ENCODE measurements at places on chromosomes 7 and 10.
A peak's percentile ranks its signal among the peaks of the same experiment; 100 is the strongest.

GRCh38 chr10:95741807-95742467 lies 14.0 kb upstream of the ENTPD1 start:
- DNase-seq: no peak

DNA sequence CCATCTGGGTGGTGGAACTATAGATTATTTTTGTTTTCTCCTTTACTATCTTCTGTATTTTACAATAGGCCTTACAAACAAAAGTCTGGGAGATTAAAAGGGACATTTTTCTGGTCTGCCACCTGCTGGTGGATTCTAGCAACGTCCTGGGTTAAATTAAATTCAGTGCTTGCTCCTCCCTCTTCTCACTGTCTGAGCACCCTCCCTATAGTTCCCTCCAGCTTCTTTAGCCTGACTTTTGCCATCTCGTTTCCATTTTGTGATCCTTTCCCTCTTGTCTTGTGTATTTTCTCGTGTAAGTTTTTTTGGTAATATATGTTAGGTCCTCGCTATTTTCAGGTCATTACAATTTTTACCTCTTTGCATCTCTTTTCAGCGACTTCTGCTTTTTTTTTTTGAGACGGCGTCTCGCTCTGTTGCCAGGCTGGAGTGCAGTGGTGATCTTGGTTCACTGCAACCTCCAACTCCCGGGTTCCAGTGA lies 16.1 kb downstream of the ANKRD16 start:
- peak; percentile 66 for DNase-seq

- DNase-seq: no peak
Observed at GRCh38 chr7:148921806-148922205, 37.7 kb upstream of the EZH2 start.

- DNase-seq: no peak
Observed at GRCh38 chr10:80491251-80492102, 37.4 kb downstream of the TSPAN14 start.

DNA sequence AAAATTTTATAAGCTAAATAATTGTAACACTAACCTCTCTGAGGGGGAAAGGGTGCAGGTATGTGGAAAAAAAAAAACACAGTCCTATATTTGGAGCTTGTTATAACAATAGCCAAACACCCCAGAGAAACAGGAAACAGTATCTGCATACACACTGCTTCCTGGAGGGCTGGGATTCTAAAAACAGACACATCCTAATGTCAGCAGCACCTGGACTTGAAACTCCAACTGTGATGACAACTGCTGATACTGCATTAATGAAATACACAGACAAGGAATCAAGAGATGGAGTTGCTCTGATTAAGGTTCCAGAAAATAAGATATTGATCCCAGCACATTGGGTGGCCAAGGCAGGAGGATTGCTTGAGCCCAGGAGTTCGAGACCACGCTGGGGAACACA lies 9.3 kb downstream of the DAGLB start:
- no peak for DNase-seq

DNA sequence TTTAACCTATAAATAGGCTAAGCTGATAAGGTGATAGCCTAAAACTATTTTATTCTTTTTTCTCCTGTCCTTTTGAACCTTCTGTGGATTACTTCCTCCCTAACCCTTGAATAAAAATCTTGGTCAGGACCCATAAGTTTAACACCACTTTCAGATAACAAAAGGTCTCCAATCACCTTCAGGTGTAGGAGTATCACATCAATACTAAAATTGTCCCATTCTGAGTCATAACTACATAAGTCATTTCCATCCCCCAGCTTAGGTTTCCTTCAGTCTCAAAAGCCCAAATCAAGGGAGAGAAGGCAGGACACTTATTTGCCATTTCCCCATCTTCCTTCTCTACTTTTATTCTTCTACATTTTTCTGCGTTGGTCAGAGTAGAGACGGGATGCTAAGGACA lies 56.9 kb upstream of the WNT16 start:
- DNase-seq: no peak

DNA sequence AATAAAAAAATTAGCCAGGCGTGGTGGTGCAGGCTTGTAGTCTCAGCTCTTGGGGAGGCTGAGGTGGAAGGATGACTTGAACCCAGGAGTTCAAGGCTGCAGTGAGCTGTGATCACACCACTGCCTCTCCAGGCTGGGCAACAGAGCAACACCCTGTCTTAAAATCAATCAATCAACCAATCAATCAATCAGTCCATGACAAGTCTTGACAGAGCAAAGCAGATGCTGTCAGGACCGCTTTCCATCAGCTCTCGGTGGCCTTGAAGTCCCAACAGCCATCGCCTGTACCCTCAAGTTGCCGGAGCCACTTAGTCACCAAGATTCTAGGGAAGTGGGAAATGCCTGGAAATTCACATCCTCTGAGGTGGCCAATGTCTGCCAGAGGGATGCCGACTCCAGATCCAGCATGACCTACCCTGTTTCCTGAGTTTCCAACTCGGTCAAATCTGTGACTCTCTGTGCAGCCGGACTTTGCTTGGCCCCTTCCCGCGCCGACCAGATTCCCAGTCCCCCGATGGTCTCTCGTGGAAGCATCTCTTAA lies 871 bp upstream of the CCL24 start:
- DNase-seq: no peak

- no peak for DNase-seq
Observed at GRCh38 chr7:51827631-51828030, 511.0 kb upstream of the COBL start.

DNA sequence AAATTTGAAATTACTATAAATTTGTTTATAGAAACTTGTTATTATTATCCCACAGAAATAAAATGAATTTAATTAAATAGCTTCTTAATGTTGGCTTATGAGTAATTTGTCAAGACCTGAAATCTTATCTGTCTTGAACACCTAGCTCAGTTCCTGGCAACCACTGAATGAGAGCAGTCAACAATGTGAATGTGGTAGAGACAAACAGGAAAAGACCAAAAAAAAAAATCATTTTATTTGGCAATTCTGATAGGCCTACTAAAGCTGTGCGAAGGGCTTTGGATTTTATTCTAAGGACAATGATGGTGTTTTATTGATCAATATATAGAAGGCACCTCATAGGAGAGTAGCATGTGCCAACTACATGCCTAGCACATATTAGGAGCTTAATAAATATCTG lies 127.8 kb upstream of the RSU1 start:
- no peak for DNase-seq

DNA sequence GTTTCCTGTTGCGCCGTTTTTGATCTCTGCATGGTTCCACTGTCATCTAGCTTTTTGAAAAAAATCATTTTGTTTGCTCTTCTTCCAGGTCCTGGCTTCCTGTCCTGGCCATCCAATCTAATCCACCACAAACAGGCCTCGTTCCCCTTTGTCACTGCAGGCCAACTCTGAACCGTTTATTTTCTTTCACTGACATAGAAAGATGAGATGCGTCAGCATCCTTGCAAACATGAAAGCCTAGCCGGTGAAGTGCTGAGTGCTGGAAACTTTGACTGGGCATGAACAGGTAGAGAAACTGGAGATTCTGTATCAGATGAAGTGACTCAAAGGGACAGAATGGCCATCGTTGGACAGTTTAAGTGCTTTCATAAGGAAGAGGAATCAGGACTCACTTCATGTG lies 1247.8 kb downstream of the TYW1 start:
- no peak for DNase-seq

GRCh38 chr10:120432209-120432608 lies 24.8 kb upstream of the PLPP4 start:
- DNase-seq: no peak

DNA sequence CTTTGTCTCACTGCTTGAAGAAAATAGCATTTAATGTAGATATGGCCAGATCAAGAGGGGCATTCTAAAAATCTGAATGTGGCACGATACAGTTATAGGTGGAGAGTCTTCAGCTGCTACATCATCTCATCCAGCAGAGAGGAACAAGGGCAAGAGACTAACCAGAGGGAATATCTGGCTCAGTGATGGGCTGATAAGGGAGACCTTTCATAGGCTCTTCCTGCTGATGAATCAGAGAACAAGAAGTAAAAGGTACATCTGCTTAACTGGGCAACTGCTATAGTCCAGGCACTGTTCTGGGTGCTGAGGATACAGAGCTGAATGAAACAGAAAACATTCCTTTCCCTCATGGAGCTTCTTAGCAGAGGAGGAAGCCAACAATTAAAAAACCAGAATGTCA lies 37.9 kb downstream of the PIP4K2A start:
- DNase-seq: no peak

DNA sequence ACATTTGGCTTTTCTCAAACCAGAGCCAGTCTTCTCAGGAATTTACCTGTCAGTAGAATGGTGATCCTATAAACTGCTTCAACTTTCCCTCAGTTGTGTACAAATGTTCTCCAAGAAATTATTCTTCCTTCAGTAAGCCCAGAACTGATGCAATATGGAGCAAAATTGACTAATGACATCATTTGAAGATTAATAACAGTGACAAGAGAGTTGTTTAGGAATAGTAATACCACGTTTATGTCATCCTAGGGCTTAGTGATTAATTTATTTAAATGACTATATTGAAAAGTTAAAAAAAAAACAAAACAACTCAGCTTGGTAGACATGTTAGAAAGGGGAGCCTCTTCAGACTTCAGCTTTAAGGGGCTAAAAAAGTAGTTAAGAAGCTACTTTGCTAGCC lies 933.2 kb downstream of the GATA3 start:
- no peak for DNase-seq

DNA sequence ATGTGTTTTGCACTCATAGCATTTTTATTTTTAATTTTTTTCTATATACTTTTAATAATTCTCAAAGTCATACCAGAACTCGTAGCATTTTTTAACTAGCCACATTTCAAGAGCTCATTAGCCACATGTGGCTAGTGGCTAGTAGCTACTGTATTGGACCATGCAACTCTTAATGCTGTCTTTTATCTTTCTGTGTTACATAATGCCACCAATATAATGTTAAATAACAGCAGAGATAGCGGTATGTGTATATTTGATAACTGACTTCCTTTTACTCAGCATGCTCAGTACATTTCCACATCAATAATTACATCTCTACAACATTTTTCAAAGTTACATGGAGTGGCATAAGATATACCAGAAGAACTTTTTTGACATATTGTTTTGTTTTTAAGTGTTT lies 91.4 kb downstream of the CDK13 start:
- no peak for DNase-seq

DNA sequence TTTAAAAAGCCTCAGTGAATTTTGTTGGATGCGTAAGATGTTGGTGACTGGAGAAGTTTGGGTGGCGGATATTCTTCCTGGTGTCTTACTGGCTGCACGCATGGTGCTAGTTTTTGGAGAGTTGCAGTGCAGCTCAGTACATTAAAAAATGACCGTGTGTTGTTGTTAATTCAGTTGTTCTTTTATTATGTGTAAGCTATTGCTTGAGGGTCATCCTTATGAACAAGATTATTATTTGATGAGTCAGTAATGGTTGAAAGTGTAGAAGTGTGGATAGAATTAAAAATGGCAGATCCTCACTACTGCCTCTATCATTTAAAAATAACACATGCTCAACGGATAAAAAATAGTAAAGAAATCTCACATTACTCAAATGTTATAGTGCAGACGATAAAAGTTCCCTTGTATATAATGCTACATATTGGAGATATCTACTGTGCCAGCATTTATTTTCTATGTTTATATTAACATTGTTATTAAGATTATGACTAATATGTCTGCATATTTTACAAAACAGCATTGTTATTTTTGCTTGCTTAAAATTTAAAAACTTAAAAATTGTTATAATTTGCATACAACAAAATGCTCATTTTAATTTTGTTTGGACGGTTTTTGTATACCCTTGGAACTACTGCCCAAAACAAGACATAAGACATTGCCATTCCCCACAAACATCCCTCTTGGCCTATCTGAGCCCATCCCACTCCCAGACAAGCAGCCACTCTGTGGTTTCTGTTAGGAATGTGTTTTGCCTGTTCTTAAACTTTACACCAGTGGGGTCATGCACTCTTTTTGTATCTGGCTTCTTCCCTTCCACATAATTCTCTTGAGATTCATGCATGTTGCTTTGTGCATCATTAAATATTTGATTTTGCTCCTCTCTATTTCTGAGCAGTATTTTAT lies 142.0 kb downstream of the DOCK1 start:
- no peak for DNase-seq

- no peak for DNase-seq
Observed at GRCh38 chr10:58352956-58353610, 18.3 kb downstream of the UBE2D1 start.

DNA sequence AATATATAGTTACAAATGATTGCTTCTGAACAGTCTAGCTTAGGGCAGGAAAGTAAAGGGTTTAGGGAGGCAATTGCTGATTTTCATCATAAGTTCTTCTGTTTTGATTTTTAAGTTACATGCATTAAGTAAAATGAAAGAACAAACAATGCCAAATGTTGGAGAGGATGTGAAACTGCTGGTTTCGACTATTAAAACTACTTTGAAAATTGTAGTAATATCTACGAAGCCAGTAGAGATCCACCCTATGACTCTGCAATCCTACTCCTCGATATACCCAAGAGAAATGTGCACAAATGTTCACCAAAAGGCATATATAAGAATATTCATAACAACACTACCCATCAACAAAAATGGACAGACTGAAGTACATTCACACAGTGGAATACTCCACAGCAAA lies 24.3 kb downstream of the PDZD8 start:
- DNase-seq: no peak

DNA sequence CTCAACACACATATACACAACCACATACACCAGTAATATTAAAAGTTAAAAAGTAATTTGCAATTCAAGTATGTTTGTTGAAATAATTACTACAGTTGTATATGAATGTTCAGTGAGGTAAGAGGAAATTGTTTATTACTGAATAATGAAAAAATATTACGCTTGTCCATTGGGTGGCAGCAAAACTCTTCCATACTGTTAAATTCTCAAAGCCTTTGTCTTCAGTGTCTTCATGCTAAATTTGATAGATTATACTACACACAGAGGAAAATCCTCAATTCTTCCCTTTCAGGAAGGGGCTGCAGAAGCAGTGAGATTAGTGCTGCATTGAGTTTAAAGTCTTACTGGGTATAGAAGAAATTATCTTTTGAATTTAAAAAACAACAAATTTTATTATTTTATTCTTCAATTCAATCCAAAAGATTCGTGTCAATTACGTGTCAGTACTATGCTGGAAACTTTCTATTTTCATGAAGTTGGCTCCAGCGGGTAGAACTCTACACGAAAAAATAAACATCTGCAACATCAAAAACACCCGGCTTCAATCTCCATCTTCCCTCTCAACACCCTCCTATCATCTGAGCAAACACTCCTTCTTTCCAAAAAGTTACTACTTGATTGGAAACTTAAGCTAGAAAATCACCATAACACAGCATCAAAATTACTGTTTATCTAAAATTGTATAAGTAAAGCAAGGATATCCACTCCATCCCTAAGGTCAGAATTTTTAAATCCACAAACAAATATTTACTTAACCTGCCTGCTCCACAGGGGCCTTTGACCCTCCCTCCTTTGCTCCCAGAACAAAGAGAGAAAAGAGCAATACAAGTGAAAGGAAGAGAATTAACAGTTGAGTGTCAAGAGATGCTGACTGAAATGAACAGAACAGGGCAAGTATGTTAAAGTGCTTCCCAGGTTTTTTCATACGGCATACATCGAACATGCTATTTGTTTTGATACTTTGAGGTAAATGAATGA lies 37.0 kb upstream of the TES start:
- no peak for DNase-seq
